ENCODE measurements at places on chromosomes 13 and 19. TPM values are rescaled to one million over a fixed set of nuclear protein-coding genes. Genes with fewer than 3 reads are reported as not detected.

RNF225 gene
- not detected for total RNA-seq

ZNF443 gene
- 1.9 TPM for total RNA-seq

ZNF611 gene
- 7.4 TPM for total RNA-seq

ZNF492 gene
- 0.16 TPM for total RNA-seq

S1PR4 gene
- 1.2 TPM for total RNA-seq

CCDC70 gene
- total RNA-seq: not detected

HCN2 gene
- 4.5 TPM for total RNA-seq

ZNF541 gene
- 1.2 TPM for total RNA-seq

ALKBH6 gene
- total RNA-seq: 12.1 TPM

ADGRE3 gene
- total RNA-seq: 0.11 TPM

FXYD1 gene
- total RNA-seq: 556 TPM

CYP2A7 gene
- total RNA-seq: not detected

COL4A2 gene
- total RNA-seq: 126 TPM

TMEM238 gene
- 0.24 TPM for total RNA-seq

TNNT1 gene
- 66.0 TPM for total RNA-seq

RGCC gene
- 41.4 TPM for total RNA-seq

PLIN4 gene
- 241 TPM for total RNA-seq

CEACAM20 gene
- total RNA-seq: not detected

POSTN gene
- total RNA-seq: 4.4 TPM

KLC3 gene
- not detected for total RNA-seq
